NCI-H2081 treated with DMSO at 0.1 percent for 48 hours (cell line): ENCODE measurements at places on chromosomes 3 and 15.

GRCh38 chr3:112605285-112605684 lies 35.7 kb downstream of the CCDC80 start:
- DNase-seq, result no peak

DNA sequence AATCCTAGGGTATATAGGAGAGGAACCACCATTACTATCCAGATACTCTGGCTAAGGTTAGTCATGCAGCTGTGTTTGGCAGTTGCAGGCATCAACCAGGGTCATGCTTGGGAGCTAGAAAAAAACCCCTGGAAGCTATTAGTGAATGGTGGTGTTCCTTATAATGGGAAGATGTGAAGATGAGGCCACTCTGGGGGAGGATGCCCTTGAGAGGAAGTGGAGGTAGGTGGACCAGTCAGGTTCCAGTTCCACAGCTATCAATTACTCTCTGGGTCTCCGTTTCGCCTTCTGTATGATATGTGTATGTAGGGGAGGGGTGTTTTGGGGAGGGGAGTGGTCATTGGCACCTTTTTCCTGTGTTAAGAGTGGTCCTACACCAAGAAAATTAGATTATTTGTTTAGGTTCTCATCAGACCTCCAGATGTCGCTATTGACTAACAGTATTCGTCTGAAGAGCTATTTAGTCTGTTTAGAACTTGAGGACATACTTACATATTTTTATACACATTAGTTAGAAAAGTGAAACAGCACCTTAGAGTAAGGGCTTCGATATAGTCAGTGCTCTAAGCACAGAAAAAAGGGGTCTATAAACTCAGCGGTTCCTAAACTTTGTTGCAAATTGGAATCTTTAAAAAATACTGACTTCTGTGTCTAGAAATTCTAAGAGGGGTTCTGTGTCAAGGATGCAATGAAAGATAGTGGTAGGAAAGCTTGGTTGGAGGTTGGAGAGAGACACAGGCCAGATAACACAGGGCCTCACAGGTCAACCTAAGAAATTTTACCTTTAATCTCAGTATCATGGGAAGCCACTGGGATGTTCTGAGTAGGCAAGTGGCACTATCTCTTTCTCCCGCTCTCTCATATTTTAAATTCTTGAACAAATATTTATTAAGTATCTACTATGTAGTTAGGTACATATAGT lies 9.1 kb upstream of the HPS3 start:
- peak; percentile 52 for DNase-seq

DNA sequence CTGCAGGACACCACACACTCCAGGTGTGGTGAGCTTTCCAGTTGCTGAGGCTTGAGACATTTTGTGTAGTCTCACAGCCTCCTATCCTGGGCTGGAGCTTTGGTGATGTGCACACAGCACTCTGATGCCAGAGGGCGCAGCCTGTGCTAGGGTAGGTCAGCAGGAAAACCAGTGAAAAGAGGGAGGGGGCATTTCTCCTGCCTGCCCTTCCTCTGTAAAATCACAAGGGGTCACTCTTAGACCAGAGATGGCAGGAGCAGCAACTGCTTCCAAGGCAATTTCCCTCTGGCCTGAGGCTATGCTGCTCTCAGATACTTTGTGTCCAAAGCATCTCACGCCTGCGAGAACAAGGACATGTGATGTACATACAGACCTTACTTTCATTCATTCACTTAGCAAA lies 16.5 kb upstream of the MUSTN1 start:
- DNase-seq, result no peak

DNA sequence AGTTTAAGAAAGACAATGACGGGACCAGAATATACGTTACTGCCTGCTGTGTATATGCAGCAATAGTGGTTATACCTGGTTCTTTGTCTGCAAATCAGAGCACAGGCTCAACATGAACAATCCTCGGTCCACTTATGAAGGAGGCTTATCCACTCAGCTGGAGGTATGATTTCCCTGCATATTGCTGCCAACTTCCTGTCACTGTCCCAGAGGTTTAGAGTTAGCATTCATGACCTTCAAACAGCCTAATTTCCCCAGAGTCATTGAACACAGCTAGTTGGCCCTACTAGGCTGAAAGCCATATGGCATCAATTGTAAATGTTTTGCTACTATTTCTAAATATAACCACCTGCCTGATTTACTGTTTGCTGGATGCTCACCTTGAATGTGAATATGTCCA lies 224.9 kb upstream of the ZNF717 start:
- peak; percentile 35 for DNase-seq

GRCh38 chr15:73517566-73517965 lies 74.6 kb downstream of the REC114 start:
- no peak for DNase-seq

DNA sequence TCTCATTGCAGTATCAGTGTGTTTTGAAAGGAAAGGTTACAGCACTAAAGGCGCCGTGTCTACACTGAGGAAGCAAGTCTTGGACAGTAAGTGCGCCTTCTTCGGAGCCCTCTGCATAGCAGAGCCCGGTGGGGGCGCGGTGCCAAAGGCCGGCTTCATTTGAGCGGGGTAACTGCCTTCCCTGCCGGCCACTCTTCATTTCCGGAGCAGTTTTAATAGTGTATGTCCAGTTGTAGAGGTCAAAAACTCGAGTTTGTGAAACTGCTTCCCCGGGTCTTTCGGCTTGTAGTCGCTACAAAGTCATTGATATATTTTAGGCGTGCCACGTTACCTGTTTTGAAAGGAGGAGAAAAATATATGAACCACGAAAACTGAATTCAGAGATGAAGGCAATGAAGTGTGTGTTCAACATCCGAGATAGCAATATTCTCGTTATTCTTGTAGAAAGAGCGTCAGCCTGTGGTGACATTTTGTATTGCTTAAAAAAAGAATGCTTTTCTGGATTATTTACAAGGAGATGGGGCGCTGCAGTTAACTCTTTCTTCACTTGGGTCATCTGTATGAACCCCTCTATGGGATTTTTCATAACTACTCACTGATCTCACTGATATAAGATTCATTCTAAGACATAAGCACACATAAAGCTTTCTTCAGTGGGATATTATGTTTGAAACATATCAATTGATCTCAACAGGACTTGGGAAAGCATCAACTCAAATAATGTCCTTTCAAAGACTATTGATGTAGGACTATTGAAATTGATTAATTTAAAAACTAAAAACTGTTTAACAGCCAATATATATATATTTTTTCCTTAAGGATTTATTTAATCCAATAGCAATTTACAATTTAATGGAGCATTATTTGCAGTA lies 3.0 kb downstream of the ALCAM start:
- DNase-seq, result peak; percentile 45

DNA sequence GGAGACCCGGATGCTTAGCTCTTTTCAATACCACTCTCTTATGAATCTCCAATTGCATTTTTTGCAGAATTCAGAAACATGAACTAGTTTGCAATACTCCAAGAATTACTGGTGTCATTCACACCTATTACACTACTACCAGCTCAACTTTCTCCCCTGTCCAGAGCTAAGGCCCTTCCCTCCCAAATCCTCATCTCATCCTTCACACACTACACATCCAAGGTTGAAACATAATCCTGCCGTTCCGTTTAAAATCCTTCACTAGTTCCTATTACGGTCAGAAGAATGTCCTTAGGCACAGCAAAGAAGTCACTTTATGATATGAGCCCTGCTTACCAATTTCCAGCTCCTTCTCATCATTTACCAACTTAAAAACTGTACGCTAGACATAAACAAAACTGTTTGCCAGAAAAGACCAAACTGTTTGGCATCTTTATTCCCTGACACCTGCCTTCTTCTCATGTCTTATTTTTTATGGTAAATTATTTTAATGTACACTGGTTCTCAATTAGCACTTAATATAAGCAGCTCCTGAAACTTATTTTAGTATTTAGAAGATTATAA lies 22.6 kb downstream of the TBL1XR1 start:
- no peak for DNase-seq

DNA sequence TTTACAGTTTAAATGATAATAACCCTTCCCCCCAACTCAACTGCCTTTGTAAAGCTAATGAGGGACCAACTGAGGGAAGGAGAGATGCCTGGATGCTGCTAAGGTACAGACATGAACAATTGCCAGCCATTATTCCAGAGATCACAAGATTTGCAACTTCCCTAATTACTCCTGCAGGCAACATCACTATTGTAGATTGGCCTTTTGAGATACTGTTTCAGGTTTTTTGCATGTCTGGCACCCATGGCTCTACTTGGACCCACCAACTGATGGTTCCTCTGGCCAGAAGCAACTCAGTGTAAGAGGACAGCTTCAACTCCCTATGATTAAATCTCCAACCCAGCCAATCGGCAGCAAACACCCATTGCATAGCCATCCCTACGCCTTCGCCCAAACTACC lies 478.7 kb downstream of the FHIT start:
- no peak for DNase-seq

DNA sequence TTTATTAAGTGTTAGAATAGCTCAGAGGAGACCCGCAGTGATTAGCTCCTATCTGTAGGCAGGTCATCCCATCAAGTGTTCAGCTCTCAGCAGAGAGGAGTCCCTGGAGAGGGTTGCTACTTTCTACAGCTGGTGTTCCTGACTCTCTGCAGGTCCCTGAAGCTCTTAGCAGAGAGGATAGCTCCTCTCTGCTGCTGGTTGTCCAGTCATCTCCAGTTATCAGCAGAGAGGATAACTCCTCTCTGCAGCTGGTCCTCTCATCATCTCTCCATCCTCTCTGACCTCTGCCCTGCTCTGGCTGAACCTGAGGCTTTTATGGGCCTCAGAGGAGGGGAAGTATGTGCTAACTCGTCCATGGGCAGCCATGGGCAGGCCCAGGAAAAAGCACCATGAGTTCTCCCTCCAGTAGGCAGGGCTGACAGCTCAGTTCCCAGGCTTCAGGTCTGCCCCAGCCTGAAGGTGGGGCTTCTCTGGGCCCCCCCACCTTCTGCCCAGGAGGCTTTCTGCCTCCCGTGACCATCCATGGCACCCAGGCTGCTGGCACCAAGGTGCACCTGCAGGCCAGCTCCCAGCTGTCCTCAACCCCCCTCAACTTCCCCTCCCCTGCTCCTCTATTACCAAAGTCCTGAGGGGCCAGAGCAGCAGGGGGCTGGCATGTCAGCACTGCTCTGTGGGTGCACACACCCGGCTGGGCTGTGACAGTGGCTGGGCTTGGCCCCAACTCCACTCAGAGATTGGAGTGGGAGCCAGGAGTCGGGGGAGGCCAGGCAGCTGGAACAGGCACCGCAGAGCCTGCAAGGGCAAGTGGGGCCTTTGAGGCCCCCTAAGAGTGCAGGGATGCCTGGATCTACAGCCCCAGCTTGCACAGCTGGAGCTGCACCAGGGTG lies 98.9 kb upstream of the FRMD4B start:
- no peak for DNase-seq

DNA sequence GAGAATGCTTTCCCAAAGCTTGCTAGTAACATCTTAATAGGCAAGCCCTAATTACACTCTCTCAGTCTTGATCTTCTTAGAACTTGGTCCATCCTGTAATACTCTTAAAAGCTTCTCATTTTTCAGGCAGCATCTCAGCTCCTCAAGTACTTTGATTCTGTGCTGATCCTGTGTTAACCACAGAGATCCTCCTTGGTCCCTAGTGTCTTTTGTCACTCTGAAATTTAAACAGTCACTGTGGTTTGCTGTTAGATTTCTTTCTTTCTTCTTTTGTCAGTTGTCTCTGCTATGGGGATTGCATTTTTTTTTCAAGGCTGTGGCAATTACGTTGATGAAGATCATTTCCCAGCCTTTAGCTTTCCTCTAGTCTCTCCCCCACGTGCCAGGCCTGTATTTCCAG lies 26.0 kb upstream of the UBE3A start:
- no peak for DNase-seq

- DNase-seq, result no peak
These were observed 3.4 kb downstream of the SLC25A26 start for GRCh38 chr3:66224220-66224619.

GRCh38 chr3:149174901-149175300 lies 45.5 kb downstream of the HPS3 start:
- DNase-seq, result no peak

- no peak for DNase-seq
These were observed 44.6 kb downstream of the ZBTB38 start for GRCh38 chr3:141412936-141413354.

- DNase-seq, result no peak
These were observed 29.2 kb upstream of the OR5K1 start for GRCh38 chr3:98433764-98434163.

- no peak for DNase-seq
These were observed 482.4 kb upstream of the SGO1 start for GRCh38 chr3:20668411-20668810.

DNA sequence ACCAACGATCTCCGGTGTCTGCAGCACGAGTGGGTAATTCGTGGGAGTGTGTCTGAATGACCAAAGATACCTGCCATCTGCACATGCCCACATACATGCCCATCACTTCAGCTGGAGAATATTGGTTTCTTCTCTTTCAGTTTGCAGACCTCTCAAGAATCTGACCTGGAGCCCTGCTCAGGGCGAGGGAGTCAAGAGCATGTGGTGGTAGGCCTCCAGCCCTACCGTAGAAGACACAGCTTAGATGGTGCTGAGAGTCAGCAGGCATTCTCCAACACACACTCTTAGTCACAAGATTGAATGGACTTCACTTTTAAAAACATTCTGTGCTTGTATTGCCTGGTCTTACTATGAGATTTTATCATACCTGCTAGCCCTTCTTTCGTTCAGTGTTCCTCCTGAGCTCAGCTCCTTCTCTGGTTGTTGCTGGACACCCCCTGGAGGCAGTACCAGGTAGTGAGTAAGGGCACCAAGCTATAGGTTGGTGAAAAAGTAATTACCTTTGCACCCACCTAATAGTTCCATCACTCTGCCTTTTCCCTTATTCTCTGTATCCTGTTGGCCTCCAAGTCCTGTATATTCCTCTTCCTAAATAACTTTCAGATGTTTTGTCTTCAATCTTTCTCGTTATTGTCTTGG lies 252.0 kb downstream of the CACNA2D3 start:
- no peak for DNase-seq

GRCh38 chr15:73296609-73297353 lies 72.0 kb downstream of the HCN4 start:
- DNase-seq, result no peak
